ENCODE measurements at places on chromosomes 6 and 20.

GRCh38 chr6:163862701-163863100 lies 448.2 kb downstream of the QKI start:
- no peak for DNase-seq

DNA sequence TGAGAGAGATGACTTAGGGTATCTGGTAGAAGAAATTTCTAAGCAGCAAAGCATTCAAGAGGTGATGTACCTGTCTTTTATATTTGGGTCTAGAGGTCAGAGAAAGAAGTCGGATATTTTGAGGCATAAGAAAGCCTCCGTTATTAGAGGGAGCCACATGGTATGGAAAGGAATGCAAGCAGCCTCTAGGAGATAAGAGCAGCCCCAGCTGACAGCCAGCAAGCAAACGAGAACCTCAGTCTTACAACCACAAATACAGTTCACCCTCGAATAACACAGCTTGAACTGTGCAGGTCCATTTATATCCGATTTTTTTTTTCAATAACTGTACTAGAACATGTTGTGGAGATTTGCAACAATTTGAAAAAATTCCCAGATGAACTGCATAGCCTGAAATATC lies 190.7 kb upstream of the VGLL2 start:
- no peak for DNase-seq

- DNase-seq = no peak
These were observed 60.2 kb upstream of the KCNQ5 start for GRCh38 chr6:72561629-72562028.

DNA sequence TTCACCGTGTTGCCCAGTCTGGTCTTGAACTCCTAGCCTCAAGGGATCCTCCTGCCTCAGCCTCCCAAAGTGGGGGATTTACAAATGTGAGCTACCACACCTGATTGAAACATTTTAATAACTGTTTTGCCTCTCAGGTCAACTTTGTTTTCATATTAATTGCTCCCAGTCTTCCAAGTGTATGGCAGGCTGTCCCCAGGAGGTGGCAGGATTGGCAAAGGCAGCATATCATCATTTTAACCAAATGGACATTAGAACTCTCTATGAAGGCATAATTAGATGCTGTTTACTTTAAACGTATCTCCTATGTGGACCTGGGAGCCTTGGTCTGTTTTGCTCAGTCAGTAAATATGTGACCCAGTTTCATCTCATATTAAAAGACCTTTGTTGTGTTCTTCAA lies 59.2 kb upstream of the CSE1L start:
- no peak for DNase-seq

DNA sequence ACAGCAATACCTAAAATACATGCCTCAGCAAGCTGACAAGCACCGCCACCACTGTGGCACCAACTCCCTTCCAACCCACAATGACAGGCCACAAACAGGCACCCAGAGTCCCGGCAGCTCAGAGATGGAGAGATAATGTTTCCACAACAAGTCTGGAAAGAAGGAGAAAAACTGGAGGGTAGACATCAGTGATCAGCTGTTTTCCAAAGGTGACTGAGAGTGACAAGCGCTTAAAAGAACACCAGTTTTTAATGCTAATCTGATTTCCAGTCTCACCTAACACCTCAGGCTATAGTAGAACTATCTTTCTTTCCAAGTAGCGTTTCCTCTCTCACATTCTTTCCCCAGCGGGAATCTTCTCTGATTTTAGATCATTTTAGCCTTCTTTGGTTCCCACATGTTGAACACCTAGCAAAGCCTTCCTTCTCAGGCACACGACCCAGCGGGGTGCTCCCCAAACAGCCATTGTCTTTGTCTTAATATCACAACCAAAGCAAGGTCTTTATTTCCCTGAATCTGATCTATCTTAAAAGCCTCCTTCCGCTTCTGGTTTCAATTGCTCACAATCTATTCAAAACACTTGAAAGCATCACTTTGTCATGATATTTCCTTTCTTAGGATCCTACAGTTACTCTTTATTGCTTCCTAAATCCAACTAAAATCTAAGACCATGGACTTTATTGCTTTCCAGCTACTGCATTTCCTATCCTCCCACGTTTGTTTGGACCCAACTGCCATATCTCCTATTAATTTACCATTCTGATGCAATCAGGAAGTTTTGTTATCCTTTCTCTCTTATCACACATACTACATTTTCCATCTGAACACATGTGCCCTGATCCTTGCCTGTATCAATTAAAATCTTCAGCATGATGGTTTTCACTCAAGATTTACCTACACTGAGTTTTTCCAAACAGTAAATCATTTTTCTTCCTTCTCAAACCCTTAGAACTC lies 282.7 kb downstream of the ADGB start:
- no peak for DNase-seq

DNA sequence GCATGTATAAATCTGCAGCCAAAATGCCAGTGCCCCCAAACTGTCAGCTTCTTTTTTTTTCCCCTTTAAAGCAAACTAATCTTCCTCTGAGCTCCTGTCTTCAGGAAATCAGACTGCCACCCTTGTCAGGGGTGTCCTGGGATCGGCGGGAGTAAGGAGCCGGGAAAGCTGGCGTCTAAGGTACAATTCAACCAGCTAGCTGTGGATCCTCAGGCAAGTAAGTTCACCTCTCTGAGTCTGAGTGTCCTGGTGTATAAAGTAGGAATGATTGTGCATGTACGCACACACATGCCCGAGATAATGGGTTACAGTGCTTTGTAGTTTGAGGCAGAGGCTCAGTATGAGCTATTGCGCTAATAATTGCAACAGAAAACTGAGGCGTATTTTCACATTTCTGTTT lies 98.3 kb downstream of the ANKRD60 start:
- no peak for DNase-seq
